Activated CD8-positive, alpha-beta T cell treated with anti-CD3 and anti-CD28 coated beads, Interleukin-2, amount 10 ng/mL, durations not matched to agents 7 days and 5 days (primary cell): ENCODE measurements at places on chromosomes 5 and 9. TPM values are rescaled to one million over a fixed set of nuclear protein-coding genes. Genes with fewer than 3 reads are reported as not detected.

The BTNL8 gene
- total RNA-seq, result not detected

GRCh38 chr9:105330755-105331154 lies 86.3 kb downstream of the SLC44A1 start:
- no peak for DNase-seq

- no peak for DNase-seq
Observed at GRCh38 chr5:37090123-37090726, 159.0 kb downstream of the CPLANE1 start.

GRCh38 chr9:114287001-114287762 lies 35.7 kb upstream of the ORM1 start:
- no peak for DNase-seq

DNA sequence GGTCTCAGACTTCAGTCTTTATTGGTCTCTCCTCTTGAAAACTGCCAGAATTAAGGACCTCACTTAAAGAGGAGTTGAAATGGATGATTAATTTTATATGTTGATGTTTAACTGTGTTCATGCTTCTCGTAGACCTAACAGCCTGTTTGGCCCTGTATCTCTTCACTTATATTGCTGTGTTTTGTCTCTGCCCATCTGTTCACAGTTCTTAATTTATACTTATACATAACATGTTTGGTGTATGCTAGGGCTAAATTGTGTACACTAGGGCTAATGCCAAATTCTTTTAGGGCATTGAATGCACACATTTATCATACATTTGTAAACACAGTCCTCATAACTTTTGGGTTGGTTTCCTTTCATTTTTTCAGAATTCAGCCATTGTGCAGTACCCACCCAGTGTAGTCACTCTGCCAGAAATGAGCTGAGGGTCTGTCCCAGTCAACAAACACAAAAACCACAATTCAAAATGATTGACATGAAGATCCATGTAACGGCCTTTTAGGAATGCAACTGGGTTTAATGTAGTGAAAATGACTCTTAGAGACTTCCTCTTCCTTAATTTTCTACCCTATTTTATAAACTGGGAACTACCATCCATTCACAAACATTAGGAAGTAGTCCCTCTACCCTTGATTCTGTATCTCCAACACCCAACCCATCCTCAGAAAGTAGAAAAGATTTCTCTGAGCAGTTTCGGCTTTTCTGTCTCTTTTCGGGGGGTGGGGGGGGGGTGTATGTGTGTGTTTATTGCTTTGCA lies 668.8 kb upstream of the KLF4 start:
- no peak for DNase-seq

The C9orf153 gene
- total RNA-seq, result 0.34 TPM

DNA sequence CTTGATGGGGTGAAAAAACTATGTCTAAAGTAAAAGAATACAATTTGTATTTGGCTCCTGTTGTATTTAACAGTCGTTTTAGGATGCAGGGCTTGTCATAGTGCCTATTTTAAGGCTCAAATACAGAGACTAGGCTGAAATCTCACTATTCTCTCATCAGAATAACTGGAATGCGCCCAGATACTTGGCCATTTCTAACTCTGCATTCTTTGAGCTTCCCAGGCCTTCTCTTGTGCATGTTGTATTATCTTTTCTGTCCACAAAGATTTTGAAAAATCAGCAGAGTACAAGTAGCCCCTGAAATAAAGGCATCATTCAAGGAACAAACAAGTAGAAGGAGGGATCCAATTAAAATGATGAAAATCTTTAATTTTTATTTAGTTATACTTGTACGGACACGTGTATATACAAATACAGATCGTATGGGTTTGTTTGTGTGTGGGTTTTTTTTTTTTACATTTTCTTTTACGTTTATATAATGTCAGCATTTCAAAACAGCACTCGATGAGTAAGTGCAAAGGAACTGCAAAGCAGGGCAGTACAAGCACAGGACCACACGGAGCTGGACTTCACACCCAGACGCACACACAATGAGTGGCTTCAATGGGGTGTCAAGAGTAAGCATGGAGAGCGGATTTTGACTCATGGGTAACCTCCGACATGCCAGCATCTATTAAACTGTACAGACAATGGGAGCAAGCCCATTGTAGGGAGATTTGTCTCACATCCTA lies 294.0 kb downstream of the EFNA5 start:
- DNase-seq, result no peak

DNA sequence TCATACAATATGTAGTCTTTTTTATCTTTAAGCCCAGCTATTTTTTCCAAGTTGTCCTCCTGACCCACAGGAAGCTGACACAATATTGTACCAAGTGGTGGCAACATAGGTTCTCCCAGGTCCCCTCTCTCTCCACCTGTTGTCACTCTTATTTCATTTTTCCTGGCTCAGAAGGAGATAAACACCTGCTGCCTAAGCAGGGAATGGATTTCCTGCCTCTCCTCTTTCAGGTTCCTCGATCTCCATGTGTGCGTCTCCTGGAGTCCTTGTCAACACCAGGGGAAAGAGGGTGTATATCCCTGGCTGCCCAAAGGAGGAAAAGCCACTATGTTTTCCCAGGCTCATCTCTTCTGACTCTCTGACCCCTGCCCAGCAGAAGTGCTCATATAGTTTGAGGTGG lies 81.8 kb upstream of the KLF9 start:
- no peak for DNase-seq

The ZNF462 gene
- total RNA-seq, result not detected

- no peak for DNase-seq
Observed at GRCh38 chr5:71816307-71816706, 97.2 kb downstream of the CARTPT start.

- no peak for DNase-seq
Observed at GRCh38 chr5:73759771-73760170, 133.8 kb downstream of the ARHGEF28 start.

GRCh38 chr5:96940586-96940985 lies 4.7 kb downstream of the LNPEP start:
- no peak for DNase-seq

The RLN1 gene
- 1.3 TPM for total RNA-seq

The ORM2 gene
- total RNA-seq, result not detected

DNA sequence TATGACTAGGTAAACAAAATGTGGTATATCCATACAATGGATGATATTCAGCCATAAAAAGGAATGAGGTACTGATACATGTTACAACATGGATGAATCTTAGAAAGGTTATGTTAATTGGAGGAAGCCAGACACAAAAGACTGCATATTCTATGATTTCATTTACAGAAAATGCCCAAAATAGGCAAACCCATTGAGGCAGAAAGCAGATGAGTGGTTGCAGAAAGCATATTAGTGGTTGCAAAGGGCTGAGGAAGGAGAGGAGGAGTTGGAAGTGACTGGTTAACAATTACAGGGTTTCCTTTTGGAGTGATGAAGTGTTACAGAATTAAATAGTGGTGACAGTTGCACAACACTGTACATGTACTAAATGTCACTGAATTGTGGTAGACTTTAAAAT lies 17.7 kb downstream of the PLGRKT start:
- DNase-seq, result no peak
